Right renal pelvis (tissue), 4 donors: ENCODE measurements at places on chromosomes 2 and 18. TPM values are rescaled to one million over a fixed set of nuclear protein-coding genes. Genes with fewer than 3 reads are reported as not detected.
A peak's percentile ranks its signal among the peaks of the same experiment; 100 is the strongest.

DNA sequence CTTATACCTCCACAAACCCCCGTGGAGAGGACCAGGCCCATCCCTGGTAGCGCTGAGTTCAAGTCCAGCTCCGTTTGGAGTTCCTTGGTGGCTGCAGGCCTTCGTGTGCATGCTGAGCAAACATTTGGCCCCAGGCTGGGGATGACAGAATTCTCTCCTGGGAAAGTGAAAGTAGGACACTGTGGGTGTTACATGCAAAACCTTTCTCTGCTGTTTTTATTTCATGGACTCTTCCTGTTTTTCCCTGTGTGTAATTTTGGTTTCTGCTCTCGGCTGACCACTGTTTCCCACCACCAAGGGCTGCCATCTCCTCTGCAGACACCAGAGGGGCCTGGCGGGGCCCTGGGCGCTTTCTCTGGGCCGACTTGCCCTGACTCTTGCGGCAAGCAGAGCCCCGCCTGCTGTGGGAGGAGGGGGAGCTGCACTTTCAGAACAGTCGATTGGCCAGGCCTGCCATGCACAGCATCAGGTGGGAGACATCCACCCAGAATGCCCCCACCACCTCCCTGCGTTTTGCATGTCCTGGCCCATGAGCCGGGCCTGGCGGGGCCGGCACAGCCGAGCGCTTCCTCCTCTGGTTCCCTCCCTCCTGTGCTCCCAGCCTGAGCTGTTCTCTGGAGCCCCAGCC, 102.4 kb downstream of the CABLES1 start:
- no peak for DNase-seq

The CMPK2 gene
- polyA plus RNA-seq = 4.2 TPM

DNA sequence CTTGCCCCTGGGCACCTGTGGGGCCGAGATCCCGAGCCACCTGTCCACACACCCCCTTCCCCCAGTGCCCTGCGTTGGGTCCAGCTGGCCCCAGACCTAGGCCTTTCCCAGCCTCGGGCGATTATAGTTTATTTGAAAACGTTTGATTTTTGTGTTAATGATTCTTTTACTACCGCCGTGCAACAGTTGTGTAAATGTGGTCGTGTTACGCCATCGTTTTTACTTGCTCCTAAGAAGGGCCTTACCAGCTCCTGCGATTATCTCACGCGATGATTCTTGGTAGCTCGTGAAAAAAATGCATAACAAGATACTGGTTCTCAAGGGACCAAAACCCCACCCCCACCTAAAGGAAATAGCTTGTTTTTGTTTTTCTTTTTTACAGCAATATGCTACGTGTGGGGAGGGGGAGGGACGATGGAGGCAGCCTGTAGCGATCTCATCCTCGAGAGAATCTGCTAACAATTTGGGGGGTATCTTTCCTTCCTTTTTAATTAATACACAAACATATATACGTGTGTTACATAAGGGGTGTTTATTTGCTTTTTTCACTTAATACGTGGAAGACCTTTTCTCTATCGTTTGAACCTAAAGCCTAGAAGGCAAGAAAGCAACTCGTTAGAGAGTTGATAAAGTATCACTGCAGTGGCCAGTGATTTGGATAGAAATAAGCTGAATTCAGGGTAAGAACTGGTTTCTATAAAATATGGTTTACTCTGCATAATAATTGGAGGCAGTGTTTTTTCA, 1.0 kb downstream of the ZDBF2 start:
- DNase-seq = no peak

DNA sequence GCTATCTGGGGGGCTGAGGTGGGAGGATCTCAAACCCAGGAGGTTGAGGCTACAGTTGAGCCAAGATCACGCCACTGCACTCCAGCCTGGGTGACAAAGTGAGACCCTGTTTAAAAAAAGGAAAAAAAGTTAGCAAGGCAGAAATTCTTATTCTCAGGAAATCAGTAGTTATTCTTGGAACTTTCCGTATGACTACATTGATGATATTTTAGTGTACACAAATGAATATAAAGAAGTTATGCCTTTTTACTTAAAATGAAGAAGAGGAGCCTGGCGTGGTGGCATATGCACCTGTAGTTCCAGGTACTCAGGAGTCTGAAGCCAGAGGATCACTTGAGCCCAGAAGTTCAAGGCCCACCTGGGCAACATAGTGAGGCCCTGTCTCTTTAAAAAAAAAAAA, 7.4 kb downstream of the SPDYA start:
- DNase-seq = no peak

DNA sequence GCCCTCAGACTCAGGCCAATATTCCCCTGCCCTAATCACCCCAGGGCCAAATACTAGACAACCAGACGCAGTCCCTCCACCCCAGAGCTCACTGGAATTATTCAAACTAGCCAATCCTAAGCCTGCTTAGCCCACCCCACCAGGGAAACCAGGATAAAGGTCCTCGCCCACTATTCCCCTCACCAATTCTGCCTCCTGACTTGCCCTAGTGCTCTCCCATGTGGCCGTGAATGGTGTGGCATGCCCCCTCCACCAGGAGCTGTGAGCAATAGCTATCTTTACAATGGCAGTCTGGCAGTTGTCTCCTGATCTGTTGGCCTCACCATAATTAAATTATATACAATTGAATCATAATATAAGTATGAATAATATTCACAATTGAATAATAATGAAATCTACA, 42.3 kb downstream of the FAM124B start:
- DNase-seq = no peak

GRCh38 chr2:61359058-61359457, 111.8 kb downstream of the USP34 start:
- DNase-seq = no peak

- DNase-seq = no peak
Observed at GRCh38 chr2:234388591-234388990, 108.3 kb downstream of the ARL4C start.

DNA sequence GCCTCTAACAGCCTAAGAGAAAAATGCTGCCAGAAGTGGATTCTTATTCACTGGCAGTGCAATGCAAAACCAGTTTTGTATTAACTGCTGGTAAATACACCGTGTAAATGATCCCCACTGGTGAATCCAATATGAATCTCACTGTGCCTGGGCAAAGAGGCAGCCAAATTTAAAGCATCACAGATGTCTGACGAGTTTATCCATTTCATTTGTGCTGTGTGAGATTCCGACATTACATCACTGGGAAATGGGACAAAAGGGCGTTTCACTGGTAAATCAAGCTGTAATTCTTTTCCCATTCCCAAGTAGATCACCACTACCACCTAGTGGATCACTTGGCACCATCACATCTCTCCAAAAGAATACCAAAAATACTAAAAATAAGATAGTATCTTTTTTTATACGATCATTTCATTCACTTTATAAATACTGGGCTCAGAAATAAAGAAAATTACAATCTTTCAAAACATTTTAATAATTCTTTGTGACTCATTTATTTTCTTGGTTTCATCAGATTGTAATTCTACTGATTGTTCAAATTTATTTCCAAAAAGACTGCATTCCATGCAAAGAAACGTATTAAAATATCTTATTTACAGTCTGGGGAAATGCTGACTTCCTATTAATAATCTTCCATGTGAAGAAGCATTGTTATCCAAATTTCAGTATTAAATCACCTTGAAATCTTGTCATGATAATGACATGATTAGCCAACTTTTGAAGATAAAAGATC, 125.6 kb downstream of the GRB14 start:
- DNase-seq = peak; percentile 14

DNA sequence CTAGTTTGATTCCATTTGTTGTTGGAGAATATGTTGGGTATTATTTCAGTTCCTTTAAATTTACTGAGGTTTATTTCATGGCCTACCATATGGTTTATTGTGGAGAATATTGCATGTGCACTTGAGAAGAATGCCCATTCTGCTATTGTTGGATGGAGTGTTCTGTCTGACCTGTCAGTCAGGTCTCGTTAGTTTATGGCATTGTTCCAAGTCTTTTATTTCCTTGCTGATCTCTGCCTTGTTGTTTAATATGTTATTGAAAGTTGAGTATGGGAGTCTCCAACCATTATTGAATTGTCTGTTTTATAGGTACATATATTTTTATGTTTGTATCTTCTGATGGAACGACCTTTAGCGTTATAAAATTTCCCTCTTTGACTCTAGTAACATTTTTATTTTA, 86.3 kb downstream of the PTPN4 start:
- DNase-seq = no peak

The UGT1A10 gene
- polyA plus RNA-seq = not detected

DNA sequence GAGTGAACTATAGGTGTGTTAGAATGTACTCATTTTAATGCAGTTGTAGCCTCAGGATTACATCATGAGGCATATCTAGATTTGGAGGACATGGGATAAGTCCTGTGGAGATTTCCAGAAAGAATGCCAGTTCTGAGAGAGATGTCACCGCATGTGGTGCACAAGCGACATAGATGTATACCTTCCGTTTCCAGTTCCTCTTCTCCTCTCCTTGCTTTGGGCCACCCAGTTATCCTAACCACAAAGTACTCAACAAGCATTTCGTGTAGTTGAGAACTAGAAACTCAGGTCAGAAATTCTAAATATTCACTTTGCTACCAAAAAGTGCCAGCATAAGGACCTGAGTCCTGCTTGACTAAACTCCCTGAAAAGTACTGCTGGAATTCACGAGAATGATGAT, 66.5 kb downstream of the KCTD18 start:
- DNase-seq = no peak

DNA sequence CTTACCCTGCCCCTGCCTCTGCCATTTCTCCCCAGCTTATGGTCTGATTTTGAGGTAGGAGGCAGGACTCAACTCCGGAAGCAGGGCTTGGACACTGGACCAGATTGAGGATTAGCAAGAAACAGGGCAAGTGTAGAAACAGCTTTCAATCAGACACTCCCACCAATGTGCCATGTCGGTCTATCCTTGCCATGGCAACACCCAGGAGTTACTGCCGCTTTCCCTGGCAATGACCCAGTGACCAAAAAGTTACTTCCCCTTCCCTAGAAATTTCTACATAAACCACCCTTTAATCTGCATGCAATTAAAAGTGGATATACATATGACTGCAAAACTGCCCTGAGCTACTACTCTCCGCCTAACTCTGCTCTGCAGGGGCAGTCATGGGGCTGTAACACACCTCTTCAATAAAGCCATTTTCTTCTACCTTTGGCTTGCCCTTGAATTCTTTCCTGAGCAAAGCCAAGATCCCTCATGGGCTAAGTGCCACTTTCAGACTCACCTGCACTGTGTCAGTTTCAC, 156.7 kb downstream of the LPIN1 start:
- no peak for DNase-seq

The RPS27A gene
- 1,729 TPM for polyA plus RNA-seq

GRCh38 chr2:217092710-217093379, 233.0 kb upstream of the TNP1 start:
- DNase-seq = no peak

- no peak for DNase-seq
Observed at GRCh38 chr2:78202986-78203670, 681.0 kb upstream of the LRRTM4 start.
